ENCODE measurements at places on chromosomes 6 and 20. TPM values are rescaled to one million over a fixed set of nuclear protein-coding genes. Genes with fewer than 3 reads are reported as not detected.

KIAA1755 gene
- total RNA-seq: not detected

IRAK1BP1 gene
- total RNA-seq: 0.52 TPM

NCOA3 gene
- total RNA-seq: 65.4 TPM

PDSS2 gene
- total RNA-seq: 6.6 TPM

MYLK2 gene
- not detected for total RNA-seq

DNA sequence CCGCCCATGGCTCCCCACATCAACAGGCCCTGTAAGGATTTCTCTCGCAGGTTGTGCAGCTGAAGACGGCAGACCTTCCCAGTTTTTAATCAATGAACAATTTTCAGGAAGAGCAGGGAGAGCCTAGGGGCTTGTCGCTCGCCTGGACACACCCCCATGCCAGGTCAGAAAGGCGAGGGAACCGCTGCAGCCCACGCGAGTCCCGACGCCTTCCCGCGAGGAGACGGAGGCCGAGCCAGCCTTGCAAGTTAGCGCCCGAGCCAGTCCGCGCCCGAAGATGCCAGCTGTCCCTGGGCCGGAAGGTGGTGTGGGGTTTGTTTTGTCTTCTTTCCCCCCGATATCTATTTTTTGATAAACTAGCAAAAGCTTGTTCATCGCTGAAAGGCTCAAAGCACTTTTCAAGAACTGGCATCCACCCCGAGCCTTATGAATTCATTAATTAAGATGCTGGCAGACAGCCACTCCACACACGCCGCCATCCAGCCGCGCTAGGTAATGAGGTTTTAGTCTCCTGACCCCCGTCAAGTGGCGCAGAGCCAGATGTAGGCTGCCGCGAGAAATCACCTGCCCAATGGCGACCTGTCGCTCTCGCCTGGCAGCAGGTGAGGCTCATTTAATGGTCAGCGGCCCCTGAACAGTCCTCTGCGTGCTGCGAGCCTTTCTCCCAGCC lies 6.6 kb downstream of the CCDC167 start:
- peak overlapping the region; percentile 87 for H3K27ac ChIP-seq
- peaks cover 87% of the 10 kb centered on the region for H3K4me1 ChIP-seq
- H3K27me3 ChIP-seq: no peaks in the 10 kb centered on the region
- no peak for DNase-seq

- H3K27me3 ChIP-seq: no peaks in the 10 kb centered on the region
- H3K4me3 ChIP-seq: no peak overlapping the region
- no peak overlapping the region for H3K27ac ChIP-seq
- no peaks in the 10 kb centered on the region for H3K36me3 ChIP-seq
- no peak for DNase-seq
These were observed 34.5 kb upstream of the CST7 start for GRCh38 chr20:24914388-24915241.

- no peak for DNase-seq
- H3K4me3 ChIP-seq: peak overlapping the region; percentile 9
- H3K4me1 ChIP-seq: peaks cover 30% of the 10 kb centered on the region
- H3K36me3 ChIP-seq: peaks cover 11% of the 10 kb centered on the region
These were observed 45.7 kb upstream of the NEDD9 start for GRCh38 chr6:11278207-11278559.

DNA sequence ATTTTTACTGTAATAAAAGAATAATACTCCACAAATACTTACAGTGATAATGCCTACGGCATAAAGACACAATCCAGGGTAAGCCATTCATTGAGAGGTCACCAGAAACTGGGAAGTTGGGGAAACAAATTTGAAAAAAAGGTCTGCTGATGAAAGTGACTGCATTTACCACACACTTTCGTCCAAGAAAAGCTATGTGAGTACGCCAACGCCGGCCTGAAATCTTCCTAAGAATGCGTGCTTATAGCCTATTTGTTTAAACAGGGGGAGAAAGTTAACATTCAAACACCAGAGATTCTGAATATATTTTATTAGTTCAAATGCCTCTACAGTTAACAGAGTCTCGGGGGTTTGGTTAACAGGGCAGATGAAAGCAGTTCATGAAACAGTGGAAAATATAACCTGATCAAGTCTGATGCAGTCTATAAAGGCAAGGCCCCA lies 657 bp upstream of the LTV1 start:
- H3K4me3 ChIP-seq: peak overlapping the region; percentile 90
- peak overlapping the region; percentile 95 for H3K27ac ChIP-seq
- H3K4me1 ChIP-seq: peaks cover 23% of the 10 kb centered on the region
- DNase-seq: no peak

- no peaks in the 10 kb centered on the region for H3K36me3 ChIP-seq
- no peak overlapping the region for H3K4me3 ChIP-seq
- no peak overlapping the region for H3K27ac ChIP-seq
- no peak for DNase-seq
- no peaks in the 10 kb centered on the region for H3K27me3 ChIP-seq
These were observed 56.9 kb downstream of the KCNK5 start for GRCh38 chr6:39172377-39172757.

Measured in CD4-positive, alpha-beta T cell (primary cell).